ENCODE measurements at places on chromosomes 1 and 21. TPM values are rescaled to one million over a fixed set of nuclear protein-coding genes. Genes with fewer than 3 reads are reported as not detected.

DNA sequence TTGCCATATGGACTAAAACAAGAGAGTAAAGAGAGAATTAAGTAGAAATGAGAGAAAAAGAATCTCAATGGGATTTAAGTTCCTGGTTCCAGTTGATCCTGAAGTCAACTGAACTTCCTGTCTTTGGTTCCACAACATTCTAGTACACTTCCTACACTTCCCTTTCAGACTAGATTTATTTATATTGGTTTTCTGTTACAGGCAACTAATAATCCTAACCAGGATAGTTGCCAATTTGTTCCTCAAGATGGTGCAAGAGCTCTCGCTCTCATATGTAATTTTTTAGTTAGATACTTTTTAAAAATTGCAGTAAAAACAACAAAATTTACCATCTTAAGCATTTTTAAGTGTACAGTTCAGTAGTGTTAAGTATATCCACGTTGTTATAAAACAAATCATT, 28.8 kb upstream of the TRIM45 start:
- no peaks in the 10 kb centered on the region for H3K36me3 ChIP-seq
- no peak overlapping the region for H3K27ac ChIP-seq
- no peak for DNase-seq

DNA sequence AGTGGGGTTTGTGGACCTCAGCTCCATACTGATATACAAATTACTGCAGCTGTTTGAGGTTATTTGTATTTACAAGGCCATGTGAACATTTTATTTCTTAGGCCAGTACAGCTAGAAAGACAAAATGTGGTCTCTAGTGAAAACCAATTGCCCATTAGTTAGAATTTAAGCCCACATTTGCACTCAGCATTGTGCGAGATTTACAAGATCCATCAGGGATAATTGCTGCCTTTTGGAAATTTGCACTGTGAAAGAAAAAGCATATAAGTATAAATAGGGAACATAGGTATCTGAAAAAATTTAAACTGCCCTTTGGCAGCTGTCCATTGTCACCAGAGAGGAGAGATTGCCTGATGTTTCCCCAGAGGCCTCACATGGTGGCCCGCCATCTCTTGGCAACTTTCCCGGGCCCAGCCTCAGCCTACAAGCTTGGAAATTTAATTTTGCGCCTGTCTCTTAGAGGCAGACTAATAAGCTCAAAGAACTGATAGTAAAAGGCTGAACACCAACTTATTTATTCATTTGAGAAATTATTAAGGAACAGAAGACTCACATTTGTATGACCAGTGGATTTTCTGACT, 120.7 kb downstream of the MAP3K21 start:
- no peak overlapping the region for H3K4me3 ChIP-seq
- H3K27ac ChIP-seq: no peak overlapping the region
- peaks cover 2% of the 10 kb centered on the region for H3K27me3 ChIP-seq
- no peaks in the 10 kb centered on the region for H3K4me1 ChIP-seq

GRCh38 chr1:234553240-234554188, 56.5 kb downstream of the IRF2BP2 start:
- H3K27ac ChIP-seq: no peak overlapping the region
- no peak for DNase-seq

DNA sequence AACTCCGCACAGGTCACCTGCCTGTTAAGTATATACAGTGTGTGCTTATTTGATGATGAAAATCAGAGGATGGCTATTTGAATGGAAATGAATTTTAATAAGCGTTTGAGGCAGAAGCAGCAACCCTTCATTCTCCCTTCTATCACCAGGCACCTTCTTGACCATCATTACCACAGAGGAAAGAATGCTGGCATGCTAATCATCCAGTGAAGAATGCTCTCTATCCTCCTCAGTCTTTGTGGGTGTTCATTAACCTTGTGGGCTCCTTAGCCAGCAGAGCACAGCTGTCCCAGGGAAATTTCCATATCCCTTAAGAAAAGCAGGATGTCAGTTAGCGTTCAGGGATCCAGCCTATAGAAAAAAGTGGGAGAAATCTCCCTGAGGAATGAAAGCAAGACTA, 428.0 kb upstream of the CAMK1G start:
- H3K4me1 ChIP-seq: no peaks in the 10 kb centered on the region
- H3K27me3 ChIP-seq: no peaks in the 10 kb centered on the region
- no peak overlapping the region for H3K27ac ChIP-seq
- H3K4me3 ChIP-seq: no peak overlapping the region
- no peak for DNase-seq
- no peaks in the 10 kb centered on the region for H3K36me3 ChIP-seq

GRCh38 chr1:248196965-248197364, at the start of gene OR2M3:
TSS of gene OR2M3 (plus strand) at chr1:248197265. CDS start at chr1:248203068, 5,803 bp downstream.
- H3K27me3 ChIP-seq: no peaks in the 10 kb centered on the region
- DNase-seq: no peak
- H3K36me3 ChIP-seq: no peaks in the 10 kb centered on the region

DNA sequence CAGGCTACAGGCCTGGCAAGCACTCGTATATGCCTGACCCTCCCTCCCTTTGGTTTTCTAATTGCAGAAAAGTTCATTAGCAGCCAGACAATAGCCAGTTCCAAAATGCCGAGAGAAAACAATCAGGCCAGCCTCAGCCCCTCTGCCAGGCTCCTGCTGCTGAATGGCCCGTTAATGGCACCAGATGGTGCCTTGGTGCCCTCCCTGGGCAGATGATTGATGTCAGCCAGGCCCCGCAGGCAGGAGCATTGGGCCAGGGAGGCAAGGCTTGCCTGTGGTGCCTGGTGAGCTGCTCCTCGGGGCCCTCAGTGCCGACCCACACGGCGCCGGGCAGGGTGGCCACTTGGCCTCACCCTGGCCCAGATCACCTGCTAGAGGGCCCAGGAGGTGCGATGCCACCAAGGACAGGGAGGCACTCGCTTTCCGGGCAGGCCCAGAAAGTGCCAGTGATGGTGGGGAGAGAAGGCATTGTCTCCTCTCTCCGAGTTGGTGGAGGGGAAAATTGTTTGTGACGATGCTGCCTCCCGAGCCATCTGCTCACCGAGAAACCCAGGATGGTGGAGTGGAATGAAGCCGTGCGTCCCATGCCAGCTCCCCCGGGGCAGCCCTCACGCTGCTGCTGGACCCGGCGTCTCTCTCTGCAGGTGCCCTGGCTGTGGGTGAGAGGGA, 28.1 kb downstream of the QSOX1 start:
- no peak overlapping the region for H3K27ac ChIP-seq
- DNase-seq: no peak
- H3K36me3 ChIP-seq: no peaks in the 10 kb centered on the region
- H3K27me3 ChIP-seq: no peaks in the 10 kb centered on the region

- no peak overlapping the region for H3K27ac ChIP-seq
- no peak for DNase-seq
- H3K4me1 ChIP-seq: peaks cover 2% of the 10 kb centered on the region
- H3K27me3 ChIP-seq: peaks cover 4% of the 10 kb centered on the region
Measured at GRCh38 chr1:26907071-26907917, 6.5 kb downstream of the NR0B2 start.

- DNase-seq: no peak
- no peak overlapping the region for H3K4me3 ChIP-seq
- H3K36me3 ChIP-seq: peaks cover 19% of the 10 kb centered on the region
- H3K27me3 ChIP-seq: no peaks in the 10 kb centered on the region
- H3K4me1 ChIP-seq: peaks cover 49% of the 10 kb centered on the region
- H3K27ac ChIP-seq: peak overlapping the region; percentile 63
Measured at GRCh38 chr1:21307210-21307609, 16.9 kb upstream of the ECE1 start.

GRCh38 chr1:155968670-155969069, 9.7 kb downstream of the ARHGEF2 start:
- DNase-seq: no peak
- no peak overlapping the region for H3K4me3 ChIP-seq

DNA sequence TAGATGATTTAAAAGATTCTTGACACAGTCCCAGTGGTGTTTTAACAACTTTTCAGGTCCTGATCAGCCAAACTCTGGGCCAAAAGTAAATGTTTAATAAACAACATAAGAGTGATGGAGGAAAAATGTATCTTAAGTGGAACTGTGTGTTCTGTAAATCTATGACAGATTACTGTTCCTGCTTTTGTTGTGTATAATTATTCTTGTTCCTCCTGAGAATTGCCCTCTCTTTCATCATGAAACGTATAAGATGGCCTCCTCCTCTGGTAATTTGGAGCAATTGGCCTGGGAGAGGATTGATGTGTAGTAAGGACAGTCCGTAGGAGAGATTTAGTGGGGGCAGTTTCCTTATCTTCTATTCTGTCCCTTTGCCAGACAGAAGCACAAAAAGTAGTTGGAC, 34.5 kb downstream of the GALNT2 start:
- no peak overlapping the region for H3K27ac ChIP-seq
- H3K4me3 ChIP-seq: no peak overlapping the region
- peaks cover 3% of the 10 kb centered on the region for H3K36me3 ChIP-seq
- H3K4me1 ChIP-seq: peaks cover 43% of the 10 kb centered on the region

GRCh38 chr1:33316601-33317000, 4.3 kb downstream of the A3GALT2 start:
- peaks cover 23% of the 10 kb centered on the region for H3K27me3 ChIP-seq
- no peak for DNase-seq
- H3K36me3 ChIP-seq: no peaks in the 10 kb centered on the region
- no peaks in the 10 kb centered on the region for H3K4me1 ChIP-seq
- H3K4me3 ChIP-seq: no peak overlapping the region

GRCh38 chr1:205484985-205485967, 19.2 kb upstream of the CDK18 start:
- no peak overlapping the region for H3K4me3 ChIP-seq
- no peak overlapping the region for H3K27ac ChIP-seq
- H3K4me1 ChIP-seq: peaks cover 32% of the 10 kb centered on the region
- peak; percentile 77 for DNase-seq
- peaks cover 37% of the 10 kb centered on the region for H3K27me3 ChIP-seq

DNA sequence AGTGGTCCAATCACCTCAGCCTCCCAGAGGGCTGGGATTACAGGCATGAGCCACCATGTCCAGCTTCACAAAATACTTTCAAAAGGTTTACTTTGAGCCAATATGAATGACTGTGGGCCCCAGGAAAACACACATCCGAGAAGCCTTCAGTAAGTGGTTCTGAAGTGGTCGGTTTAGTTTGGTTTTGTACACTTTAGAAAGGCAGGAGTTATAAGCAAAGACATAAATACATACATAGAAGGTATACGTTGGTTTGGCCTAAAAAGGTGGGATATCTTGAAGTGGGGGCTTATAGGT, 3.2 kb upstream of the MIB2 start:
- no peaks in the 10 kb centered on the region for H3K27me3 ChIP-seq
- no peak overlapping the region for H3K27ac ChIP-seq
- no peak overlapping the region for H3K4me3 ChIP-seq
- H3K36me3 ChIP-seq: peaks cover 8% of the 10 kb centered on the region
- no peak for DNase-seq
- peaks cover 36% of the 10 kb centered on the region for H3K4me1 ChIP-seq

DNA sequence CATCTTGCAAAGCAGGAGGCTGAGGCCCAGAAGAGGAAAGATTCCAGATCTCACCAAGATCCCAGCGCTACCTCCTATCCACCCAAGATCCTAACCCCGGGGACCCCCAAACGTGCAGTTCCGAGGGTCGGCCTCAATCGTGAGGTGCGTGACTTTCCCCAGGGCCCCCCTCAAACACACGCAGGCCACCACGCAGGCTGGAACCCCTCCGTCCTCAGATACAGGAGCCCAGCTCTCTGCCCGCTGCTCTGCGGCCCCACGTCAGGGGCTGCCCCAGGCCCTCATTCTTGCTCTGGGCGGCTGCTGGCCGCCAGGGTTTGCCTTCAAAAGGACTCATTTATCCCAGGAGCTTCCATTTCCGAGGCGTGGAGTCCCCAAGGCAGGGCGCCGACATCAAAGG, 39.9 kb downstream of the KRTAP10-1 start:
- no peak overlapping the region for H3K4me3 ChIP-seq
- peaks cover 9% of the 10 kb centered on the region for H3K4me1 ChIP-seq
- no peak for DNase-seq
- H3K27me3 ChIP-seq: no peaks in the 10 kb centered on the region
- H3K36me3 ChIP-seq: no peaks in the 10 kb centered on the region
- H3K27ac ChIP-seq: no peak overlapping the region

- no peak overlapping the region for H3K27ac ChIP-seq
- H3K4me3 ChIP-seq: no peak overlapping the region
- DNase-seq: no peak
- H3K36me3 ChIP-seq: no peaks in the 10 kb centered on the region
- H3K4me1 ChIP-seq: no peaks in the 10 kb centered on the region
- no peaks in the 10 kb centered on the region for H3K27me3 ChIP-seq
Measured at GRCh38 chr1:102588536-102588935, 519.8 kb downstream of the COL11A1 start.

DNA sequence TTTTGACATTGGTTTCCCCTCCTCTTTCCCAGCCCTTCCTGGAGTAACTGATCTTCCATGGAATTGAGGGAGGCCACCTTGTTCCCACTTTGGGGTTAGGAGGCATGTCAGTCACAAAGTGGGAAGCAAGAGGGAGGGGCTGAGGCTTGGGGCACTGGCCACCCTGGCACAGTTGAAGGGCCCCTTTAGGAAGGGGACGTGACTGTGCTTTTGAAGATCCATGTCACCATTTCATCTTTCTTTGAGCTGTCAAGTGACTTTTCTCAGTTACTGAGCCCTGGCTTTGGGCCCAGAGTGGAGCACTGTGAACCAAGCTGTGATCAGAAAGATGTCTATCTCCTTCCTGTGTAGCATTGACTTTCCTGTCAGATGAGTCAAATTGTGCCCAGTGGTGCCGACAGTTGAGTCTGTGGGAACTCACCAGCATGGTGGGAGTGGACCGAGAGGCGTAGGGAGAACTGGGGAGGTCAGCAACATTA, 38.5 kb upstream of the TDRD10 start:
- no peak overlapping the region for H3K4me3 ChIP-seq
- DNase-seq: peak; percentile 64
- peak overlapping the region; percentile 48 for H3K27ac ChIP-seq
- H3K4me1 ChIP-seq: peaks cover 36% of the 10 kb centered on the region

GRCh38 chr1:246142320-246142893, 364.7 kb downstream of the SMYD3 start:
- H3K4me3 ChIP-seq: no peak overlapping the region
- DNase-seq: no peak
- H3K27me3 ChIP-seq: no peaks in the 10 kb centered on the region
- no peak overlapping the region for H3K27ac ChIP-seq

Gene SYT2
- total RNA-seq: not detected

Gene CYP4B1
- not detected for total RNA-seq

Gene NHLH1
- total RNA-seq: 0.24 TPM

Gene KCNJ6
- not detected for total RNA-seq

Gene RPTN
- not detected for total RNA-seq

Gene SEMA4A
- 16.8 TPM for total RNA-seq

Gene CDK18
- total RNA-seq: 4.5 TPM

Gene NUF2
- total RNA-seq: 75.2 TPM

Gene RASAL2
- not detected for total RNA-seq

Gene HIVEP3
- total RNA-seq: 10.8 TPM

Gene KRTAP19-1
- total RNA-seq: not detected
